ENCODE measurements at places on chromosomes 1 and 21. TPM values are rescaled to one million over a fixed set of nuclear protein-coding genes. Genes with fewer than 3 reads are reported as not detected.

PAQR7 gene
- total RNA-seq = 11.7 TPM

C1orf216 gene
- 11.6 TPM for total RNA-seq

HES3 gene
- total RNA-seq = not detected

GREM2 gene
- total RNA-seq = 2.3 TPM

FNDC5 gene
- total RNA-seq = 1.0 TPM

CFHR3 gene
- total RNA-seq = 0.18 TPM

CD53 gene
- total RNA-seq = 0.76 TPM

TDRD5 gene
- 0.10 TPM for total RNA-seq

CYP4B1 gene
- 0.13 TPM for total RNA-seq

NUDT17 gene
- 2.6 TPM for total RNA-seq

CDCA8 gene
- total RNA-seq = 57.4 TPM

PROK1 gene
- not detected for total RNA-seq

CFHR5 gene
- total RNA-seq = not detected

SPAG17 gene
- total RNA-seq = 1.5 TPM

GLMP gene
- total RNA-seq = 36.1 TPM

HSPB7 gene
- total RNA-seq = 1.6 TPM

NTNG1 gene
- 35.7 TPM for total RNA-seq

PEX19 gene
- 37.8 TPM for total RNA-seq

AIRE gene
- 1.6 TPM for total RNA-seq

SHISAL2A gene
- 1.0 TPM for total RNA-seq

KCNN3 gene
- total RNA-seq = 0.59 TPM

WLS gene
- total RNA-seq = 57.1 TPM

FMO2 gene
- total RNA-seq = 4.5 TPM

VAV3 gene
- 0.09 TPM for total RNA-seq

HP1BP3 gene
- total RNA-seq = 156 TPM

OPRD1 gene
- total RNA-seq = 0.42 TPM

All from motor neuron (in vitro differentiated cells).